Vagina (tissue), 2 donors: ENCODE measurements at places on chromosomes 7 and 10. TPM values are rescaled to one million over a fixed set of nuclear protein-coding genes. Genes with fewer than 3 reads are reported as not detected.

Gene TBC1D12
- total RNA-seq: 14.7 TPM

Gene CYP26A1
- not detected for total RNA-seq

- H3K27ac ChIP-seq: no peak overlapping the region
- peaks cover 39% of the 10 kb centered on the region for H3K36me3 ChIP-seq
- no peak overlapping the region for H3K4me3 ChIP-seq
- DNase-seq: no peak
- no peaks in the 10 kb centered on the region for H3K27me3 ChIP-seq
Measured at GRCh38 chr7:27795977-27796376, 56.0 kb downstream of the TAX1BP1 start.

GRCh38 chr10:110919349-110919931, at the start of gene SHOC2:
Gene SHOC2 (plus strand): TSS chr10:110919604. CDS start chr10:110964359, 44,755 bp downstream.
- peak within 1 kb of the TSS; percentile 98 for H3K27ac ChIP-seq
- H3K4me1 ChIP-seq: peaks cover 59% of the 10 kb centered on the region
- peak; percentile 98 for DNase-seq
- no peaks in the 10 kb centered on the region for H3K27me3 ChIP-seq

DNA sequence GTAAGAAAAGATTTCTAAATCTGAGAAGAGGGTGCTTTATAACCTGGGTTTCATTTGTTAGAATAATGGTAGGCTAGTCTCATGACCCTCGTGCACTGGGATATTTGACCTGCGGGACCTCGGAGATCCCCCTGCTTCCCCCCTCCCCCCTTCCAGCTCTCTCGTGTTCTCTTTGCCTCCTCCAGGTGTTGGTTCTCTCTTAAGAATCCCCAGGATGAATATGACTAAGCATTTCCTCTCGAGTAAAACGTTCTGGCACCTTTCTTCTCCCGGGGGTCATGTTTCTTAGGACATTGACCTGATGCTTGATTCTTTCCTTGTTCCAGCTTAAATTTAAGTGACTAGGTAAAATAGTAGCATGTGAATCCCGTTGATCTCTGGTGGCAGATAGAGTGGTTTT, 71.2 kb downstream of the SHH start:
- no peaks in the 10 kb centered on the region for H3K27me3 ChIP-seq
- H3K4me1 ChIP-seq: no peaks in the 10 kb centered on the region
- H3K36me3 ChIP-seq: peaks cover 70% of the 10 kb centered on the region
- H3K4me3 ChIP-seq: no peak overlapping the region
